HCT116 (cell line): ENCODE measurements at places on chromosomes 6 and 20. TPM values are rescaled to one million over a fixed set of nuclear protein-coding genes. Genes with fewer than 3 reads are reported as not detected.

SMAP1 gene
- total RNA-seq, result 3.5 TPM

DNA sequence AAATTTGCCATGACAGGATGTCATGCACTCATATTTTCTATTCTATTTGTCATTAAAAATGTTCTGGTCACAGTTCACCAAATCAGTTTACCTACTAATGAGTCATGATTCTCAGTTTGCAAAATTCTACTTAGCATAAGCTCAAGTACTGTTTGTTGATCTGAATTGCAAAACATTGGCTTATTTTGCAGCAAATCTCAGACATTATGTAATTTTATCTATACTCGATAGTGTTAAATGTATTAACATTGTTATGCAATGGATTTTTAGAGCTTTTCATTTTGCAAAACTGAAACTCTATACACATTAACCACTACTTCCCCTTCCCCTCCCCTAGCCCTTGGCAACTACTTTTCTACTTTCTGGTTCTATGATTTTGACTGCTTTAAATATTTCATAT lies 213.8 kb upstream of the ZFP64 start:
- no peak for DNase-seq

TINAG gene
- not detected for total RNA-seq

DNA sequence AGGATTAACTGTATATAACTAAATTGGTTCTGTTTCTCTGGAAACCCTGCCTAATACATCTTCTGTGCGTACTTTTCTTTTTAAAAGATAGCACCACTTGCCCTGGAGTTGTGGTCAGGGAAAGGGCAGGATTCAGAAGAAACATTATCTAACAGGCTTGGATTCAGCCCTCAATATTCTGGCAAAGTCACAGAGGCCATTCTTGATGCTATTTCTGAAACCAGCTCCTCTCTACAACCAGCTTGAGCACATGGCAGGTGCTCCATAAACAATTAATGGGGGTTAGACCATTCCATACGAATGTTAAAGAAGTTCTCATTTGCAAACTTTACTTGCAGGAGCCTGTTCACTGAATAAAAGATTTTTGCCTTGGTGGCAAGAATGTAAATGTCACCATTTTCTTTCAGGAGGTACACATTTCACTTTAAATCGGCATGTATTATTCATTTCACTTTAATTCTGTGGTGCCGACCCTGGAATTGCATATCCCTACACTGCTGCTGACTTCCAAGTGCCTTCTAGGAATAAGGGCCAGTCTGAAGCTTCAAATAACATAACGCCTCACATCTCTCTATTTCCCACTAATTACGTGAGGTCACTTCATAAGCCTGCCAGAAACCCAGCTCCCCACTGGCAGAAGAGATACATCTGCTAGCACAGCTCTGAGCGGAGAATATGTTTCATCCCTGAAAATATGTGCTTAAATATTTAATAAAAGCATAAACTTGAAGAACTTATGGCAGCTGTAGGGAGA lies 248.7 kb downstream of the ADGRG6 start:
- DNase-seq, result no peak
